ENCODE measurements at places on chromosomes 12 and 14.

DNA sequence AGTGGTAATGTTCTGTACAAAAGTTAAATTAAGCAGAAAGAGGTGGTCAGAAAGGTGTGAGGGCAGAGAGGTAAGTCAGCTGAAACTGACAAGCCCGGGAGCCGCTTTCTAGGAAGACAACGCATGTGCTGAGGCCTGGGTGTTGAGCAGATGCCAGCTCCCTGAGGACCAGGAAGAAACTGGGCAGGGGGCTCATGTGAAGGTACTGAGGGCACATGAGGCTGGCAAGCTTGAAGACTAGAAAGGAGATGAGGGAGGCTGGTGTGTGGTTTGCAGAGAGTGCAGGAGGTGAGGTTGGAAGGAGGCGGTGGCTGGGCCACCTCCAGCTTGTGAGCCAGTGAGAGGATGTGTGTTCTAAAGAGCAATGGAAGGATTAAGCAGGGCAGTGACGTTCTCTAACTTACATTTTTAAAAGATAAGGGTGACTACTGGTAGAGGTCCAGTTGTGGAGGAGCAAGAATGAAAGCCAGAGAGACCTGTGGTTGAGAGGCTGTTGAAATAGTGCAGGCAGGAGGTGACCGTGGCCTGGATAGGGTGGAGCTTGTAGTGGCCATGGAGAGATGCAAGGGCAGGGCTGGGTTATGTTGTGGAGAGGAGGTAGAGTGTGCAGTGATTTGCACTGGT lies 29.1 kb downstream of the ZNF664 start:
- ATAC-seq: no peak

GRCh38 chr12:79071498-79071897 lies 206.9 kb downstream of the SYT1 start:
- ATAC-seq: no peak

GRCh38 chr12:92341065-92341668 lies 195.5 kb upstream of the BTG1 start:
- ATAC-seq: no peak

DNA sequence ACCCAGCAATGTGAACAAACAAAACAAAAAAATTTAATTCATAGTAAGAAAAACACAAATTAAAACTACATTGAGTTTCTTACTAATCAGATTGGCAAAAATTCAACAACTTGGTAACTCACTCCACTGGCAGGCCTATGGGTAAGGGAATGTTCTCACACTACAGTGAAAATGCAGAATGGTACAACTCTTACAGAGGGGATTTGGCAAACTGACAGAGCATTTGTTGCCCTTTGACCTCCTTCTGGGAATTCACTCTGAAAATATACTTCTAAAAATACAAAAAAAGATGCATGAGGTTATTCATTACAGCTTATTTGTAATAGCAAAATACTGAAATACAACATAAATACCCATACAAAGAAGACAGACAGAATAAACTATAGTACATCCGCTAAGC lies 32.8 kb downstream of the ABCD2 start:
- no peak for ATAC-seq

DNA sequence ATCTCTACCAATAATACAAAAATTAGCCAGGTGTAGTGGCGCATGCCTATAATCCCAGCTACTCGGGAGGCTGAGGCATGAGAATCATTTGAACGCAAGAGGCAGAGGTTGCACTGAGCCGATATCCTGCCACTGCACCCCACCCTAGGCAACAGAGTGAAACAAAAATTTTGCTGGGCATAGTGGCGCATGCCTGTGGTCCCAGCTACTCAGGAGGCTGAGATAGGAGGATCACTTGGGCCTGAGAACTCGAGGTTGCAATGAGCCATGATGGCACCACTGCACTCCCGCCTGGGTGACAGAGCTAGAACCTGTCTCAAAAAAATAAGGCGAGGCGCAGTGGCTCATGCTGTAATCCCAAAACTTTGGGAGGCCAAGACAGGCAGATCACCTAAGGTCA lies 9.5 kb downstream of the ATXN2 start:
- no peak for ATAC-seq

DNA sequence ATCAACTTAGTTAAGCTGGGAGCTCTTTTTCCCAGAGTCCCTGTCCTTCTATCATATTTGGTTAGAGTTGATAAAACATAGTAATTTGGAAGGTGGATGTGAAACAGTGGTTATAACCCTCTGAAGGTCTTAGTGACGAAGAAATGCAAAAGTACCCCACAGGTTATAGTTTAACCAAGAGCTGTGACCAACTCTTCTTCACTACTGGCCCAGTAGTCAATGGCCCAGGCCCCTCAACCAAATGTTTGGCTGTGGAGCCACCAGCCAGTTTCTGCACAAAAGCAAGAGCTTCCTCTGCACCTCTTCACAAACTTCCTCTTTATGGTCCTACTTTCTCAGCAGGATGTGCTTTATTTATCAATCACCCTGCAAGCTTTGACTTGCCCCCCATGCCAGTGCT lies 132.6 kb downstream of the BMP4 start:
- ATAC-seq: no peak

- ATAC-seq: no peak
Measured at GRCh38 chr12:96335270-96335669, 65.0 kb downstream of the CDK17 start.

DNA sequence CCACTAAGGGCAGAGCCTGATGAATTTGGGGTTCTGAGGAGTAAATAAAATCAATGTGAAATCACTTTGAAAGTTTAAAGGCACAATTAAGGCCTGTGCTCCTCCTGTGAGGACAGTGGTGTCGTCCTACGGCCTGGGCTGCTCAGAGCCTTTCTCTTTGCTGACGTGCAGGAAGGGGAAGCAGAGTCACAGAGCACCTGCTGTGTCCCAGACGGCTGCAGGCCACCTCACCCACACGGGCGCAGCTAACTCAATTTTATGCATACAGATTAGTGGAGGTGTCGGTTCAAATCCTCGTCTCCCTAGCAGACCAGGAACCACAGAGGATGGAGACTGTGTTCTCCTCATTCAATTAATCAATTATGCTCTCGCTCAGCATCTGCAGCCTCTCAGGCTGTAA lies 11.4 kb upstream of the DLK1 start:
- peak; percentile 35 for ATAC-seq

DNA sequence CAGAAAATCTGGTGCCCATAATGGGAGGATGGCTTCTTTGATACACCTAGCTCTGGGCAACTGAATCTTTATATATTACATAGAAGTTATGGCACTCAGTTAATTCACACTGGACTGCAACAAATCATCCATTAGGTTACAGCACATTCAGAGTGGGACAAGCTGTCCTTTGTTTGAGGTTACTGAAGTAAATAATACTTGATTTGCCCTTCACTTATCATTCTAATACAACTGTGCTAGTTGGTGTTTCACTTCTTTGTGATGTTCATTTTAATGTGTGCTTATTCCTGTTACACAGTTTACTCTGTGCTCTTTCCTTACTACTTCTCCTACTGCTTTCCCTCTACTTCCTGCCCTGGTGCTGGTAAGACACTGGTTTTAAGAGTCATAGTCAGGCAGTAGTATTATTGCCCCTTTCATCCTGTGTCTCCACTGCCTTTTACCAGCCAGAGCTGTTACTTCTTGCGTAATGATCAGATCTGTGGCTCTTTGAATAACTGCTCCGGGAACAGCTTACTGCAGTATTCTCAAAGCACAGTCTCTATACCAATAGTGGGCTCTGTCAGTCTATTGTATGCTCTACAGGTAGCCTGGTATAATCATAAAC lies 36.4 kb upstream of the GXYLT1 start:
- ATAC-seq: peak; percentile 68

DNA sequence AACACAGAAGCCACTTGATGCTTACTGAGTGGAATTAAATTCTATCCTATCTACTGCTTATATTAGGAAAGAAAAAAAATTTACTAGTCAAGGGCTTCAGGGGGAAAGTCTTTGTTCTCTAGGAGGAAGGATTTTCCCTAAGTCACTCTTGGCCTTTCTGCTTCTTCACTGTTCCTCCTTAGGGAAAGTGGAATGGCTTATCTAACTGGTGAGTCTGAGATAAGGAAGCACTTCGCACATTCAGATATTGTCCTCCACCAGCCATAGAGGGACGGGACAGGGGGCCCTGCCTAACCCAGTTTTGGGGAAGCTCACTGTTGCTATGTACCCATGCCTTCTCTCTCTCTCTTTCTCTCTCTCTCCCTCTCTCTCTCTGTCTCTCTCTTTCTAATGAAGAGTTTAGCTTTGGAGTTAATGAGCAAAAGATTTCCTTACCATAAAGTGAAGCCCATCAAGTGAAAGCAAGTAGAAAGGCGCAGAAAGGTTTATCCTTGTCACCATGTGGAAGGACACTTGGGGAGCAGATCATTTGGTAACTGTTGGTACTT lies 450.6 kb downstream of the ZFP36L1 start:
- ATAC-seq: no peak

- ATAC-seq: peak; percentile 89
Measured at GRCh38 chr12:79547735-79548609, 142.8 kb downstream of the PAWR start.

DNA sequence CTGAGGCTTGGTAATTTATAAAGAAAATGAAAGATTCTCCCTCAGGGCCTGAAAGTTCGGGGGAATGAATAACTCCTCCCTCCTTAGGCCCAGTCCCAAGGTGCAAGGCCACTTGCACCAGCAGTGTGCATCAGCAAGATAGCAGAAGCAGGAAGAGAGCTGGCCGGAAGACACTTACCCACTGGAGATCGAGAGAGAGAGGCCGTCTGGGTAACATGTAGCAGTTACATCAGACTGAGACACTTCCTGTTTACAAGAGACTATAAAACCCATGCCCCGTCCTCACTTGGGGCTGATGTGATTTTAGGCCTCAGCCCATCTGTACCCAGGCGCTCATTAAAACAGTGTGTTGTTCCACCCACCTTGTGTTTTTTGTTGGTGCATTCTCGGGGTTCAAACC lies 85.2 kb downstream of the TMTC3 start:
- no peak for ATAC-seq

DNA sequence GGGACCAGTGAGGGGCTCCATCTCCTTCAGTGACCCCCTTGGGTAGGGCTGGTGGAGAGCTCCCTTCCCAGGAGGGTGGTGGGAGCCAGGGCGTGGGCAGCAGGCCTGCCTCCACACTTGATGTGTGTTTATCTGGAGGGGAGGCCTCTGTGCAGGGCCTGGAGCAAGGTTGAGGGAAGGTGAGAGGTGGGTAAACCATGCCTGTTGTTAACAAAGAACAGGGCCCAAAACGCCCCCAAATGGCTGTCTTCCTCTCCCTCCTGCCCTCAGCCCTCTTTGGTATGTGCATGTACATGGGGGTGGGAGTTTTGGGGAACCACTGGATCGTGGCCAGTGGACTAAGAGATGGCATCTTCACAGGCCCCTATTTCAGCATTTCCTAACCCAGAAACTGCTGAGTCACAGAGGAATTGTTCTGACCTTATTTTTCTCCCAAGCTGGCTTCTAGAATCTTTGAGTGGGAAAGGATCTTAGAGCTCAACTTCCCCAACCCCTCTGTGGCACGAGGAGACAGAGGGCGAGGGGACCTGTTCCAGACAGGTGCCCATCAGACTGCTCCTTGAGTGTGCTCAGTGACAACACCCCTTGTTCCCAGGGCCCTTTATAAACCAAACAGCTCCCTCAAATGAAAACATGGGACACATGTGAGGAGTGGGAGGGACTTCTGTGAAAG lies 3.6 kb downstream of the SLC48A1 start:
- no peak for ATAC-seq

DNA sequence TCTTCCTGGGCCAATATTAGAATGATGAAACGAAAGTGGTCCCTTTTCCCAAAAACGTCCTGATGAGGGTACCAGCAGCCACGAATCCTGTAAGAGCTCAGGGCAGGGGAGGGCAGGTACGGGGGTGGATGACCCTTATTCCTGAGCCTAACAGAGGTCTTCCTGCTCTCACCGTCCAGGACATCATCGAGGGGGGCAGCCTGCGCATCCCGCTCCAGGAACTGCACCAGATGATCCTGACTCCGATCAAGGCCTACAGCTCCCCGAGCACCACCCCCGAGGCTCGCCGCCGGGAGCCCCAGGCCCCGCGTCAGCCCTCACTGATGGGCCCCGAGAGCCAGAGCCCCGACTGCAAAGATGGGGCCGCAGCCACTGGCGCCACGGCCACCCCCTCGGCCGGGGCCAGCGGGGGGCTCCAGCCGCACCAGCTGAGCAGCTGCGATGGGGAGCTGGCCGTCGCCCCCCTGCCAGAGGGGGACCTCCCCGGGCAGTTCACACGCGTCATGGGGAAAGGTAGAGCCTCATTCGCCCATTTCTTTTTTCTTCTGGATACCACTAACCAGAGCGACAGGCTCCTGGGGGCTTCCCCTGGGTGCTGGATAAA lies 142.5 kb downstream of the GCH1 start:
- no peak for ATAC-seq

DNA sequence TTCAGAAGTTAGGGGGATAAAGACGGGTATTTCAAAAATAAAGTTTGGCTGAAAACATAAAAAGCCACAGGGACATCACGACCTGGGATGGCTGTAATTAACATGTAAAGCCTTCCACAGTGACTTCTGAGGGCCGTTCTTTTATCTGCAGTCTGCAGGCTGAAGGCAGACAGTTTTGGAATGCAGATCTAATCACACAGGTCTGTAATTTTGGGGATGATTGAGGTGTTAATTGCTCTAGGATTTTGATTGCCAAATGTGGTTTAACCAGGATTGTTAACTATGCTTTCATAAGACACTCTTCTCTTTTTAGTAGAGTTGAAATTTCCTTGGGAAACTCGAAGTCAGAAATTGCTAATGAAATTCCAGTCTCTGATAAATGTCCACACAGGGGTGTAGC lies 355.5 kb downstream of the ATP23 start:
- no peak for ATAC-seq

DNA sequence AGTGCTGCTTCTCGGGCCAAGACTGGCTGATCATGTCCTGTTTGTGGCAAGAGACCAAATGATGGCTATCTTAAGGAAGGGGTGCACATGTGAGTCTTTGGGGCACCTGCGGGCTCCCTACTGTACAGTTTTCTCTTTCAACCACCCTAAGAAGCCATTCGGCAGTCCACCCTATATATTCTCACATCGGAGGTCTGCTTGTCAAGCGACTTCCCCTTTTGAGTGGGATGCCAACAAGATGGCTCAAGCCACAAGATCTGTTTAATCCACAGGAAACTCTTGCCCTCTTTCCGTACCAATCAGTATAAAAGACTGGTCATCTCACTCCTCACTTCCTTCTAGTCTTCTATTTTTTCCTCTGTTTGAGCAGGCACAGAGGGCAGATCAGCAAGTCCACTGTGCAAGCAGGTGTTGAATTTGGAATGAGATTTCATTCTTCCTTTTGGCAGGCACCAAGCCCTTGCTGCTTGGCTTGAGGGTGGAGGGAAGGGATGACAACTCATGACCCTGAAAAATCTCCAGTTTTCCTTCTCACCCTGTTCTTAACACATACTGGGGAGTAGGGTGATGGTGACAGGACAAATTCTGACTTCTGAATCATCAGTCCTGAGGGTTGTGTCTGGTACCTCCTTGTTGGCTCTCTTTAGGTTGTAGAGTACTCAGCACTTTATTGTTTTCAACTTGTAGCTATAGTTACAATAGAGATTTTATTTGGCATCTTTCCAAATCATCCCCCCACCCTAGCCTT lies 17.6 kb downstream of the LACRT start:
- ATAC-seq: no peak

DNA sequence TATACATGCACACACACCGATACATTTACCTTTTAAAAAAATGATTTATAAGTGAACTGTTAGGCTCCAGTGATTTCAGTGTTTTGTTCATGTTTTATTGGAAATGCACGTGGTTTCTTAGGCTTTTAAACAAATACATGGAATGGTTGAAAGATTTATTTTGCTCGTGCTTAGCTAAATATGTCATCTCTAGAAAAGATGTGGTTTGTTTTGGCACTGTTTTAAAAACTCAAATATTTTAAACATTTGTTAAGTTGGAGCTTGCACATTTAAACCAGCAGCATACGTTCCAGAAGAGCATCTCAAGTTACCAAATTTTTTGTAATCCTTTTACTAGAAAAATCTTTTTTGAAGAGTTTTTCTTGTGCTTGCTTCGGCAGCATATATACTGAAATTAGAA lies 44.5 kb downstream of the FOXA1 start:
- ATAC-seq: no peak

Measured in motor neuron (in vitro differentiated cells).